ENCODE measurements at places on chromosomes 12 and 14.

DNA sequence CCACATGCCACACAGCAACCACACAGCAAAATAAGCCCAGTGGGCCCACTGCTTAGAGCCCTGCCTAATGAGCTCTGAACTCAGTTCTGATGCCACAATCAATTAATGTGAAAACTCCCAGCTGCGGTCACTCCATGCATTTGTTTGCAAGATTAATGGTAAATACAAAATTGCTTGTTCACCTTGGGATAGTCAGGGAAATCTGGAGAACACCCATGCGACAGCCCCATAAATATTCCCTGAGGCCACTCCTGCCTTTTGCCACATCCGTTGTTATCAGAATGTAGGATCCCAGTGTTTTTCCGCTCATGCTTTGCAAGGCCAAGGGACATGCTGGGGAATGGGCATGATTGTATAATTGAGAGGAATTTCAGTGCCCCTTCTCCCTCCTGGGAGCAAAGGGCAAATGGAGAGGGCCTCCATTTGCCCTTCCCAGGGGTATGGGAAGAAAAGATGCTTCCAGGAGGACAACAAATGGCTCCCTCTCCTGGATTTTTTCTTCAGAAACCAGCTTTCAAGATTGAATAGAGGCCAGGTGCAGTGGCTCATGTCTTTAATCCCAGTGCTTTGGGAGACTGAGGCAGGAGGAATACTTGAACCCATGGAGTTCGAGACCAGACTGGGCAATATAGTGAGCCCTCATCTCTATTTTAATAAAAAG is 30.8 kb upstream of the CMKLR1 start:
- DNase-seq = no peak

DNA sequence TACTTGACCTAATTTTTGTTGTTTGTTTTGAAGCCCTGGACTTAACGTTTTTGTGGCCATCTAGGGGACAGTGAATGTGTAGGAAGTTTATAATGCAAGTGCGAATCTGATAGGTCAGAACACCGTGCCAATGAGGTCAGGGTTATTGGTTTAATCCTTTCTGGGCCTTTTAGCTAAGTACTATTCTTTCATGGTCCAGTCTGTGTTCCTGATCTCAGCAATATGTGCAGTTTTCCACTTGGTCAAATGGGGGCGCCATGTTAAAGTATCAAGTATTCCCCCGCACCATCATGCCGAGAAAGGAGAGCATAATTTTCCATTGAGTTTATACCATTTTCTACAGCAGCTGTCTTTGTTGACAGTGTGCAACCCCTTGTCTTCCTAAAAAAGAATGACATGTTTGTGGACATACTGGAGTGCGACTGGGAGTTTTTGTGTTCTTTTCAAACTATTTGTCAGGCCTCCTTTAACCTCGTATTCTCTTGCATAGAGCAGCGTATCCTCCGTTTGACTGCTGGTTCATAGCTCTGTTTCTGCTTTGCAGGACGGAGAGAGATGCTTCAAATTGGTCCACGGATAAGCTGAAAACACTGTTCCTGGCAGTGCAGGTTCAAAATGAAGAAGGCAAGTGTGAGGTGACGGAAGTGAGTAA is 1.3 kb downstream of the AHSA1 start:
- peak; percentile 34 for DNase-seq

- DNase-seq = no peak
Measured at GRCh38 chr14:79852950-79853744, 358.2 kb downstream of the DIO2 start.

DNA sequence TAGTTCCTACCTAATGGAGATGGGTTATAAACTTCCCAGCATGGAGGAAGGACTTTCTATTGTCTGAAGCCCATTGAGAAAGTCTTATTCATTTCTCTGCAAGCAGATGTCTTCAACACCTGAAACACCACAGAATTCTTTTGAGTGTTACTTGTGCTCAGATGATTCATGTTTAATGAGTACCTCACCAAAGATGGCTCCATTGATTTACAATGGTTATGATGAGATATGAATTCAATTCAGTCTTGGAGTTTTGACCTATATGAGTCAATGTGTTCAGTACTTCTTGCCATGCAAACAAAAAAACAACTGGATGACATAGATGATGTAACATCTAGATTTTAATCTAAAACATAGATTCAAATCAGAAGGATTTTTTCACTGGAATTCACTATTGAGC is 15.4 kb upstream of the PAWR start:
- DNase-seq = no peak

GRCh38 chr12:119775246-119775895 is 101.7 kb downstream of the CIT start:
- no peak for DNase-seq

GRCh38 chr12:71214511-71215285 is 56.9 kb upstream of the TSPAN8 start:
- DNase-seq = no peak

DNA sequence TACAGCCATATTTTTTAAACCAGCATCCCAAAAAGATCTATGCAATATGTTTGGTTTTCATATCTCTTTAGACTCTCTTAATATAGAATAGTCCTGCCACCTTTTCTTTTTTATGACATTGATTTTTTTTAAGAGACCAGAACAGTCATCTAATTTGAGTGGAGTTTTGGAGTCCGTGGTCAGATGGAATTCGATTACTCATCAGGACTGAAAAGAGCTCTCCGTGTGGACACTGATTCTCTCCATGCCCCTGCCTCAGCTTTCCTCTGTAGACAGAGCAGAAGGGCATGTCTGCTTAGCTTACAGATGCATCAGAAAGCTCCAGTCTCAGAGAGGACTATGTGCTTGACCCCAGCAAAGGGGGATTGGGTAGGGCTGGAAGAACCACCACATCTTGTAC is 27.8 kb downstream of the SMCO2 start:
- DNase-seq = no peak

DNA sequence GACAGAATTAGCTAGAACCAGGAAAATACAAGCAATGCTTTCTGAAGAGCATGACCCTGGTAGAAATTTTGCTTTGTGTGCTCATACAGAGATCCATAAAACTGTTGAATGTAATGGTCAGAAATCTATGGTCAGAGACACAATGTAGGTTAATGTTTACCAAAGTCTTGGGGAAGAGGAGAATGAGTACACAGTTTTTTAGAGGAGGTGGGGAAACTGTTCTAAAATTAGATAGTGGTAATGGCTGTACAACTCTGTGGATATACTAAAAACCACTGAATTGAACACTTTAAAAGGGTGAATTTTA is 109.5 kb upstream of the ARHGAP5 start:
- no peak for DNase-seq

GRCh38 chr12:120460157-120460556 is 9.4 kb downstream of the SRSF9 start:
- no peak for DNase-seq

DNA sequence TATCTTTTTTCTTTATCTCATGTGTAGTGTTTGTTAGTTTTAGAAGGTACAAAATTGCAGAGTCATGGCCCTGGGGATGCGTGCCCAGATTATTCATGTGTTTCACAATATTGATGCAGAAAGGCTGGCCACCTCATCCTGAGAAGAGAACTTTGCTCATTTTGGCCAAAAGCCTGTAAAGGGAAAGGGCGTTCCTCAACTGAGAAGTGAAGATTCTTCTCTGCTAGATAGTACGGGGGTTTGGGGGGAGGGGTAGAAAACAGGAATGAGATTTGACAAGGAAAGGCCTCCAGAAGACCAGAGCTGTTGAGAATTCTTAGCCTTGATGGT is 1.7 kb downstream of the MGST1 start:
- DNase-seq = no peak

DNA sequence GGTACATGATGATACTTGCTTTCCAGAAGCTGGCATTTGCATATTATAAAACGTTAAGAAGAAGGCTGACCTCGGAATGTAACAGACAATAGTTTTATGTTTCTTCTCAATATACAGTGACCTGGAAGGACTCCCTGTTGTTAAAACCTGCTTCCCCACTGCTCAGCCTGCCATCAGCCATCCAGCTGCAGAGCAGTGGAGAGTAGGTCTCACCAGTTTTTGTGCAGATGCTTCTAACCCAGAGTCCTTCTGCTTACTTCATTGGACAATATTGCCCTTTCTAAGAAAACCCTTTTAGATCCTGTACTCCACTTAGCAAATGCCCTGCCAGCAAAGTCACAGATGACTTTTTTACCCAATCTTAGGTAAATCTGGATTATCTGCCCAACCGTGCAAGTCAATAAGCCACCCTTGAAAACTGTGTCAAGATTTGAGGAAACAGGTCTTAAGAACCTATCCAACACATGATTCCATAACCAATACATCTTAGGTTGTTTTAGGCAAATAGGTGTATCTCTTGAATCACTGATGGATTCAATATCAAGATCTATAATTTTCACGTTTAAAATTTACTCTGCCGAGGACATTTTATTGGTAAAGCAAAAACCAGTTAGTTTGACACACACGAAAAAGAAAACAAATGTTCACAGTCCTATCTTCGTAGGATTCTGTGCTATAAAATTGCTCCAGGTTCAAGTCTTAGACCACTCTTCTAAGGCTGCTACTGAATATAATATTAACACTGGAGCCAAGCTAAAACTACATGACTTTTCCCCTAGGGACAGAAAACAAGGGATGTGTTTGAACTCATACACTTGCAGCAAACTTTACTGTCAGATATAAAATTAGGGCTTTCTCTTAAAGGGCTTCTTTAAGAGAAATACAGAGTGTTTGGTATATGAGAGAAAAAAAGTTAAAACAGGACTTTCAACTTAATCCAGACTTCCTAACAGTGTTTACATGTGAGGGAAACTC is 5.7 kb downstream of the PHLDA1 start:
- DNase-seq = no peak

DNA sequence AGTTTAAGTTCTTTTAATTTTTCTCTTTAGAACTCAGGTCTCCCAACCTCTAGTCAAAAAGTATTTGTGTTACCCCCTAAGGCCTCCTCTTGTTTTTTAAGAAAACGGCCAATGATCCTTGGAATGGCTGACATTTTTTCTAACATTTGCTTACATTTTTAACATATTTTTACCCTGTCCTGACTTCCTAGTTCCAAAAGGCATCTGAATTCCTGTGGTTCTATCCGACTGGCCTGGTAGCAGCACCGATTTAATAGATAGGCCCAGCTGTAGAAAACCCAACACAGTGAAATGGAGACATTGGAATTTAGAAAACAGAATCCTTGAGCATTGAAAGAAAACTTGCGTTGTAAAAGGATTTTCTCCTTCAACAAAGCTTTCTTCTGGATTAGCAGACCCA is 134.7 kb upstream of the GSC start:
- DNase-seq = no peak

- DNase-seq = no peak
Measured at GRCh38 chr14:88243946-88244345, 79.1 kb downstream of the KCNK10 start.

DNA sequence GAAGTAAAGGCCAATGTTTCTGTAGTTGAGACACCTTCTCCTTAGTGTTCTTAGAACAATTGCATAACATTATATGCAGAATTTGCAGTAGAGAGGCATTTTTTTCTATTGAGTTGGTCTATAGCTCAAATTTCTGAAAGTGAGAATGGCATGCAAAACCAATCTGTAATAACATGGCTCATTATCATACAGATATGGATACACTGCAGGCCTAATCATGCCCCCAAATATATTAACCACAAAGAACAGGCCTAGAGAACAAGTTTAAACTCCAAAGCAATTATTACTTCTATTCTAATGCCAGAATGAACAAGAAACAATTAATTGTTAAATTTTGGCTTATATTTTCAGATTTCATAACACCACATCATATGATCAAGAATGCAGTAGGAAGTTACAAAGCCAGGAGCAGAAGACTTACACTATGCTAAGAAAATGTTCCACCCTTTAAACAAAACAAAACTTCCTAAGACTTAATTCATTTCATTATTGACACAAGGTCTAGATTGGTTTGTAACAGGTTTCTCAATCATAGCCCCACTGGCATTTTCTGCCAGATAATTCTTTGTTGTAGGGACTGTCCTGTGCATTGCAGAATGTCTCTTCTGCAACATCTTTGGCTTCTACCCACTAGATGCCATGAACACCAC is 26.9 kb downstream of the TMTC1 start:
- DNase-seq = no peak

- DNase-seq = no peak
Measured at GRCh38 chr14:67276131-67276530, 34.9 kb downstream of the PALS1 start.

GRCh38 chr14:93027810-93028723 is 87.7 kb downstream of the ITPK1 start:
- no peak for DNase-seq

- DNase-seq = no peak
Measured at GRCh38 chr12:75922944-75923642, 108.5 kb downstream of the PHLDA1 start.

DNA sequence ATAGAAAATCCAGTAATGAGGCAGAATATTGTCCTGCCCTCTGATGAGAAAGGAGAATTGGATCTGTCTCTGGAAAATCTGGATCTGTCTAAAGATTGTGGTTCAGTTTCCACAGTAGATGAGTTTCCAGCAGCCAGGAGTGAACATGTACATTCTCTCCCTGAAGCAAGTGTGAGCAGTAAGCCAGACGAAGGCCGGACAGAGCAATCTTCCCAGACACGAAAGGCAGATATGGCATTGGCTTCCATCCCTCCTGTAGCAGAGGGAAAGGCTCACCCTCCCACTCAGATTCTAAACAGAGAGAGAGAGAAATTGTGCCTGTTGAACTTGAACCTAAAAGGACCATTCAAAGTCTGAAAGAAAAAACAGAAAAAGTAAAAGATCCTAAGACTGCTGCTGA is 31.4 kb downstream of the PARP11 start:
- DNase-seq = no peak

DNA sequence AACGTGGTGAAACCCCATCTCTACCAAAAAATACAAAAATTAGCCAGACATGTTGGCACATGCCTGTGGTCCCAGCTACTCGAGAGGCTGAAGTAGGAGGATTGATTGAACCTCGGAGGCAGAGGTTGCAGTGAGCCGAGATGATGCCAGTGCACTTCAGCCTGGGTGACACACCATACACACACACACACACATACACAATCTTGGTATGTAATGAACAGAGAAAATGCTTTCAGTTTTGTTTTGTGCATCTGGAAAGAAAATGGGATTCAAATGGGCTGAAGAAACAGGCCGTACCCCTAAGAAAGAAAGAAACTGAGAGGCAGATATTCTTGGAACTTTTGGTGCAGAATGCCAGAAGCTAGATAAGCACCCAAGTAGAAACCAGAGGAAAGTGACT is 107.2 kb downstream of the PDE3A start:
- no peak for DNase-seq

- DNase-seq = no peak
Measured at GRCh38 chr14:60977847-60978246, 3.0 kb downstream of the TRMT5 start.

DNA sequence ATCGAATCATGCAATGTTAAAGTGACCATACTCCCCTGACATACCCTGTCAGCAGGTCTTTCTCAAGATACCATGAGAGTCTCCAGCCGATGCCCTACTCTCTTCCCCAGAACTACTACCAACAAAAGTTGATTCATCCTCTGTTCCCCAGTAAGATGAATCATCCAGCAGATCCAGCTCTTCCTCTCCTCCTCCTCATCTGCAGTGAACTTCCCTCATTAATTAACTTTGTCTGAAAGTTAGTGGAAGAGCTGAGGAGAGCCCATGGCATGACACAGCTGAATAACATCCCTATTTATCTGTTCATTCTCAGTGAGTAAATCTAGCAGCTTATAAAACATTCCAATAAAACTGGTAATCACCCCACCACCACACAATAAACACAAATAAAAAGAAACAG is 213.4 kb downstream of the EGLN3 start:
- no peak for DNase-seq

GRCh38 chr12:105467710-105468366 is 137.3 kb downstream of the C12orf75 start:
- no peak for DNase-seq

All from CD4-positive, alpha-beta T cell treated with Interleukin-6 at 100 ng/mL for 8 hours (primary cell).